T-helper 2 cell treated with Interferon-gamma antibody and Interleukin-4, amounts not matched to agents 100 ng/mL and 5 ng/mL, for 36 hours (primary cell): ENCODE measurements at places on chromosomes 7 and 10. TPM values are rescaled to one million over a fixed set of nuclear protein-coding genes. Genes with fewer than 3 reads are reported as not detected.

ABCC2 gene
- total RNA-seq = 0.73 and 1.3 TPM in 2 replicates

MLLT10 gene
- 39.2 and 45.1 TPM in 2 replicates for total RNA-seq

KIF11 gene
- total RNA-seq = 76.2 and 76.5 TPM in 2 replicates

SPDYE3 gene
- total RNA-seq = not detected in 2 replicates

WIPF3 gene
- total RNA-seq = not detected in 2 replicates

GIMAP1 gene
- total RNA-seq = 16.5 and 18.8 TPM in 2 replicates

SLC29A3 gene
- total RNA-seq = 4.3 and 4.5 TPM in 2 replicates

FEZF1 gene
- not detected in 2 replicates for total RNA-seq

BMI1 gene
- total RNA-seq = 40.2 and 43.4 TPM in 2 replicates

AGR2 gene
- not detected in 2 replicates for total RNA-seq

SOSTDC1 gene
- total RNA-seq = not detected in 2 replicates

FAM107B gene
- 161 TPM in 2 replicates for total RNA-seq

CD36 gene
- total RNA-seq = not detected in 2 replicates

LSM5 gene
- 72.1 and 80.0 TPM in 2 replicates for total RNA-seq

RADIL gene
- 0.14 and 0.27 TPM in 2 replicates for total RNA-seq

GRID1 gene
- not detected in 2 replicates for total RNA-seq

C7orf57 gene
- 0.11 TPM in 1 of 2 replicates, not detected in the other for total RNA-seq

CALML5 gene
- not detected in 2 replicates for total RNA-seq

BAG3 gene
- 19.2 and 20.2 TPM in 2 replicates for total RNA-seq

GFRA1 gene
- not detected in 2 replicates for total RNA-seq

CLIP2 gene
- 1.0 and 1.3 TPM in 2 replicates for total RNA-seq

TMEM229A gene
- not detected in 2 replicates for total RNA-seq

GNAT3 gene
- not detected in 2 replicates for total RNA-seq

MKI67 gene
- total RNA-seq = 272 and 283 TPM in 2 replicates

PBLD gene
- total RNA-seq = 1.0 and 1.5 TPM in 2 replicates

GIMAP8 gene
- 27.8 and 28.3 TPM in 2 replicates for total RNA-seq

OR9A2 gene
- total RNA-seq = not detected in 2 replicates

PDLIM1 gene
- total RNA-seq = 40.2 and 42.4 TPM in 2 replicates

OGDHL gene
- total RNA-seq = 0.20 and 0.36 TPM in 2 replicates

RET gene
- 0.18 and 0.30 TPM in 2 replicates for total RNA-seq

ELN gene
- not detected in 2 replicates for total RNA-seq

SCART1 gene
- 1.8 and 2.2 TPM in 2 replicates for total RNA-seq

GALNT17 gene
- total RNA-seq = not detected in 2 replicates

CNPY1 gene
- total RNA-seq = not detected in 2 replicates

TSPAN13 gene
- total RNA-seq = 0.57 and 1.1 TPM in 2 replicates

PODXL gene
- 1.5 TPM in 2 replicates for total RNA-seq

ANKIB1 gene
- total RNA-seq = 59.6 and 63.9 TPM in 2 replicates

DRGX gene
- total RNA-seq = not detected in 2 replicates

CALML3 gene
- not detected in 2 replicates for total RNA-seq

DUS4L gene
- 10.2 and 10.4 TPM in 2 replicates for total RNA-seq

SFTPD gene
- not detected in 2 replicates for total RNA-seq

CYP2E1 gene
- 0.39 TPM in 2 replicates for total RNA-seq
